ENCODE measurements at places on chromosomes 12 and 14.

- peak; percentile 42 for DNase-seq
Observed at GRCh38 chr12:56687223-56688128, 608 bp downstream of the PTGES3 start.

- DNase-seq = no peak
Observed at GRCh38 chr12:56723889-56724700, 1.0 kb downstream of the NACA start.

GRCh38 chr12:20588042-20588441 is 107.1 kb upstream of the SLCO1C1 start:
- DNase-seq = no peak

DNA sequence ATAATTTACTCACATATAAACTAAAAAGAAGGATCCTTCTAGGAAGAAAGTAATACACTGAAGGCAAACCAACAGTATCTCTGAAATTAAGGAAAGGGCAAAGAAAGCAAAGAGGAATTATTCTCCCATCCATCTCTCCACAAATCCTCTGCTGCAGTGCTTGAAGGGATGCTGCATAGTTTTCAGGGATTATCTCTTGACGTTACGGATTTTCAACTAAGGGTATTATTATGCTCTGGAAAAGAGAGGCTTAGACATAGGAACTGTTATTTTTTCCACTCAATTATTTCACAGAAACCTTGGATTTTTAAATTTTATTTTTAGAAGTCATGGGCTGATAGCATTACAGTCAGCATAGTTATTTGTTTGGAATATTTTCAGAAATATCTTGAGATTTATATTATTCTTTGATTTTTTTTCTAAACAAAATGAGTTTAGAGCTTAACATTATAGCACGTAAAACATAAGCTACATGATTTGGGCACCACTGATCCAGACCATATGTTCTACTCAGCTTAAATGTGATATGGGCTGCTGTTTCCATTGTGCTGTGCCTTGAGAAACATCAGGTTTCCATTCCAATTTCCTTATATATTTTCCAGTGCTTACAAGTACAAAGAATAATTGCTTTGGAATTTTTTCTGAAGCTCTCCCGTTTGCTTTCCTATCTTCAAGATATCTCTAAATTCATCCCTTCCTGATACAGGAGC is 57.9 kb upstream of the DCN start:
- no peak for DNase-seq

GRCh38 chr12:12521888-12522287 is 40.8 kb downstream of the DUSP16 start:
- no peak for DNase-seq

GRCh38 chr12:91138337-91138920 is 27.1 kb upstream of the LUM start:
- peak; percentile 32 for DNase-seq

DNA sequence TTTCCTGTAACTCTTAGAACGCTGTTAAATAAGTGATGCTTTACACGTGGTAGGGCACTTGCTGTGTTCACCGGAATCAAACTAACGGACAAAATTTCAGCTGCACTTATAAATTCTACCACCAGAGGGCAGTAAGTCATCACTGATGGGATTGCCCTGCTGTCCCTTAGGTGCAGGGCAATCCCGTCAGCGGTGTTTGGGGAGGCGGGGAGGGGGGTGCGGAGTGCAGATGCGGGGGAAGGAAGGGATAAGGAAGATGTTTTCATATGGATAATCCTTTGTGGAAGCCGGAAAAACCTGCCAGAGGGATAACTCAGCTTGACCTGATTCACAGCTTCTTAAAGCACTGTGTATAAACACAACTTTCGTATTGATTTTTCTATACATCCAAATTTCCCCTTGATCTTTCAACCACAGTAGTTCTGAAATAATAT is 21.7 kb upstream of the SLC10A1 start:
- DNase-seq = peak; percentile 87

DNA sequence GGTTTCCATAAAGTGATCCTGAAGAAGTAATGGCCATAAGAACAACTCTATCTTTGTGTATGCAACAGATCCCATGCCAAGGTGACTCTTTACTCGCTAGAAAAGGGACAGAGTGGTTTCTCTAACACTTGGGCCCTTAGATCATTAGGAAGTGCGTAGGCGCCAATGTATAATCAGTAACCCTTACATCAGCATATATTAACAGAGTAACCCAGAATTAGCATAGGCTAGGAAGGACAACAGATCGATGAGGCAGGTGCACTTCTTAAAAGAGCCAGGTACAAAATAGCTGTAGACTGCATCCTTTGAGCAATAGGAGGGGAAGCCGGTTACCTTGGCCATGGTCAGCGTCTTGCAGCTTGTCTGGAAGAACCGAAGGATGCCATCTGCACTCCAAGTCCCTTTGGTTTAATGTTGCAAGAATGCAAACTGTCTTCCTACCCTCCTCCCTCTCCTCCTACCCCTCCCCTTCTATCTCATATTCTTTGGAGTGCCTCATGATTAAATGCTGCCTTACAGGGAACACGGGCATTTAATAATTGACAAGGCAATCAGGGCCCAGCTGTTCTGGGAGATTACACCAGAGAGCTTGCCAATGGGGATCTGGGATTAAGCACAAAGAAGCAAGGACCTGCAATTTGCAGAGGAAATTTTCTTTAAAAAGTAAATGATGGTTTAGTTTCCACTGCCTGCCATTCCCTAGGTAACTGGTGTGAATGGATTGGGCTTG is 8.0 kb downstream of the GSG1 start:
- no peak for DNase-seq

DNA sequence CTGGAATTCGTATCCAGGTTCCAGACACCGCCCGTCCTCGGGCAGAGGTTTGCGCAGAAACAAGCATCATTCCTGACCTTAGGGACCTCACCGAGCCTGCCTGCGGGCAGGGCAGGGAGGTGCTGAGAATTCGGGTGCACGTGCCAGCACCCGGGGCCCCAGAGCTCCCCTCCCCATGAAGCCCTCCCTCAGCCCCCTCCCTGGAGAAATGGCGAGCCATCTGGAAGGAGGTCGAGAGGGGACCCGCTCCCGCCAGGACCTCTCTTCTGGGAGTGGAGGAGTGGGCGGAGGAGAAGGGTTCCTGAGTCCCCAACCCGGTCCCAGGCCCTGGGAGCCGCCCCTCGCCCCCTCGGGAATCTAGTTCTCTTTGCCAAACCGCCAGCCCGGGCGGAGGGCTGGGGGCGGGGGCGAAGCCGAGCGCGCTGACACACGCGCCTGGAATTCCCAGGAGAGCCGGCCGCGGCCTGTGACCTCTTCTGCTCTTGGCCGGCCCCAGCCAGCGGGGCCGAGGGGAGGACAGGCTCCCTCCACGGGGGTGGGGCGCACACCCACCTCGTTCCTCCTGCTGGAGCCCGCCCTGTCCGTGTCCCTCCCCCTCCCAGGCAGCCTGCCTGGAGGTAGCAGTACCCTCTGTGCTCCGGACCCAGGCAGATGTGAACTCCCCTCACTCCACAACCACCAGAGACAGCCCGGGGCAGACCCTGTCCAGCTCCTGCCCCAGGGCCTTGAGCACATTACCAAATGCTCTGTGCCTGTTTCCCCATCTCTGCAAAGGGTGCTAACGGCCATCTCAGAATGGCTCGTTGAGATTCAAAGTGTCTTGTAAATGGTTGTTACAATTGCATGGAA is 23.0 kb upstream of the GPR132 start:
- peak; percentile 95 for DNase-seq

GRCh38 chr14:94349276-94349675 is 26.1 kb upstream of the SERPINA6 start:
- DNase-seq = no peak

GRCh38 chr14:100487304-100487703 is 99.9 kb downstream of the BEGAIN start:
- DNase-seq = no peak

DNA sequence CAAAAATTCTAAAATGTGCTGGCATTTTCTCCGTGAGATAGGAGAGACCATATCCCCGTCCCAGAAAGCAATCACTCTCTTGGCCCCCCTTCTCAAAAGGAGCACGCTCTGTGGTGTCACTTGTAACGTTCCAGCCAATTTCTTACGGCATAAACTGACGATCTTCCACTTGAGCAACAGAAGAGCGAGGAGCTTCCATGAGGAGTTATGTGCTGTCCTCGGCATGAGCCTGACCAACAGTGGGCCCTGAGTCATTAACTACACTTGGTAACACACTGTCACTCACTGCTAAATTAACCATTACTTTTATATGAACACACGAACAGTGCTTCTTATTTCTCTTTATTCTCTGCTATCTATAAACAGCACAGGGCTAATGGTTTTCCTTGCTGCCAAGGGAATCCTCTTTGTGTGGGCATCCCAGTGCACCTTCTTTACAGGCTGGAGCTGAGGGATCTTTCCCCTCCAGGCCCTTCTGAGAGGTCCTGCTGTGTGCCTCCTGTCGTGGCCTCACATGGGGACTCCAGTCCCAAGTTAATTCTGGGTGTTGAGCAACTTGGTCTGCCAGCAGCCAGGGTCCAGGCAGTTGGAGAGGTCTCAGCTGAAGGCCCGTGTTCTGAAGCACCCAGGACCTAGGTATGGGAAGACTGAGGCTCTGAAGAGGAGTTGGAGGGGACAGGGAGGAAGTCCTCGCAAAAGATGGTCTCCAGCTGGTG is 9.4 kb downstream of the SLC6A13 start:
- no peak for DNase-seq

- DNase-seq = no peak
Observed at GRCh38 chr14:90739318-90740068, 76.7 kb downstream of the TTC7B start.

DNA sequence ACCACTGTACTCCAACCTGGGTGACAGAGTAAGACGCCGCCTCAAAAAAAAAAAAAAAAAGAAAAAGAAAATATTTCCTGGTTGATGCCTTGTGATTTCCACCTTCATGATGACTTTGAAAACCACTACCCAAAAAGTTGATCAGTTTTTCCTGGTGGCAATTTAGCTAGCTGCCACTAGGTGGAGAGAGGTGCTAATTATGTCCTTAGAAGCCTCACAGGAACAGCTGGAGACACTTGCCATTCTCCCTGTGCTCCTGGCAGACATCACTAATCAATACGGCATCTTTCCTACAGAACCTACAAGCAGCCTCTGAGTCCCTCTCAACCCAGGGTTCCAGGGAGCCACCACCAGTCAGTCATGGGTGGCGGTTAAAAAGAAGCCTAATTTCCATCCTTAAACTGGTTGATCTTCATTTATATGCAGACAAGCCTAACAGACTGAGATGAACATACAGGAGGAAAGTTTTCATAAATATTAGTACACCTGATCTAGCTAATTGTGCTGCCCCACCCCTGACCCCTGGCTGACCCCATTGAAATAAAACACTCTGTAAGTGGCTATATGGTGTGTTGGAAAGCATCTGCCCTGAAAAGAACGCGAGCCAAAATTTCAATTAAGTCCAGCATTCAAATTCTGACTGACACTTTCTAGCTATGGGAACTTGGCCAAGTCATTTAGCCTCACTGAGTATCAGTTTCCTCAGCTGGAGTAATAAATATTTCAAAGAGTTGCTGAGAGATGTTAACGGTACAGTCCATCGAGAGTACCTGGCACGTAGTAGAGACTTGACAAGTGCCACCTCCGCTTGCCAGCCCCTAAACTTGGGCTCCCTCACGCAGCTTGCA is 6.2 kb upstream of the OAS1 start:
- no peak for DNase-seq

DNA sequence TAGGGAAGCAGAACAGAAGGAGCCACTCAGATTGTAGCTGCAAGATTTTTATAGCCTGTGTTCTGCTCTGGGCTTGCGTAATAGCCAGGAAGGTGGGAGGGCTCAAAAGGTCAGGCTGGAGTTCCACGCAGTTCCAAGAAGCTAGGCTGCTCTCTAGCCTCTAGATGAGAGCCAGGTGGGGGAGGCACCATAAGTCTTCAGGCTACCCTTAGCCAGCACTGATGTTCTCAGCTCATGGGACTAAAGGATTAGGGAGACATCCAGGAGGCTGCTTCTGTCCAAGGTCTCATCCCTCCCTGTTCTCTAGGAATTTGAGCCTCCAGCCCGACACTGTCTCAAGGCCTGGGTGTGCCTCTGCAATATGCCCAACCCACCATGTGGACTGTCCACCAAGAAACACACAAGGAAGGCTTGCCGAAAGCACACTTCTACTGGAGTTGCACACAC is 1.7 kb downstream of the LMBR1L start:
- peak; percentile 42 for DNase-seq

- no peak for DNase-seq
Observed at GRCh38 chr14:50007123-50007903, 109.1 kb downstream of the VCPKMT start.

DNA sequence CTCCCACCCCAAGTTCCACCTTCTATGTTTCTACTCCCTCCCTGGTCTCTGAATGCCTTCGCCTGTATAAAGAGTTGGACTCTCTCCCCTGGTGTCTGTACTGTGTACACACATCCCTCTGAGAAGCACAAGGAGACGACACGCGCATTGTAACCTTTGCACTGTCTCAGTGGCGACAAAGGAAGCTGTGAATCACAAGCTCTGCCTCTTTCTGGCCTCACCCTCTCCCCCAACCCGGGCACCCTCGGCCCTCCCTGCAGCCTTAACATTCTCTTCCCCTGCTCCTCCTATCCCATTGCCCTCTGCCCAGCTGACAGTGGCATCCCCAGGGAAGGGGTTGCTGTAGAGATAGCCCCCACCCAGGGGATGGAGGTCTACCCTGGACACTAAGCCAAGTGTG is 2.5 kb upstream of the SMARCD1 start:
- DNase-seq = peak; percentile 70

- no peak for DNase-seq
Observed at GRCh38 chr12:99454539-99455172, 192.9 kb upstream of the GARIN6 start.

GRCh38 chr12:91142221-91142631 is 30.9 kb upstream of the LUM start:
- peak; percentile 66 for DNase-seq

DNA sequence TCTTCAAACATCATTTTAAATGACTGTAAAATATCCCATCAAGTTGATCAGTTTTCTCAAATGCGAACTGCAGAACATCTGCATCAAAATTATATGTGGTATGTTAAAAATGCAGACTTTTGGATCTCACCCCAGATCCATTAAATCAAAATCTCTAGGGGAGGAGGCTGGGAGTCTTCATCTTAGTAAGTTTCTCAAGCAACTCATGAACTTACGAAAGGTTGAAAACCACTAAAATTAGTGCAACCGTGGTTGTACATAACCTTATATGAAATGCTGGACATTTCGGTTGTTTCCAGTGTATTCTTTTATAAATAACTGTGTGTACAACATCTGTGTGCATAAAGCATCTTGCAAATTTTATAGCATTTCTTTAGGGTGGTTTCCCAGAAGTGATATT is 39.2 kb downstream of the ZFP36L1 start:
- peak; percentile 71 for DNase-seq

- no peak for DNase-seq
Observed at GRCh38 chr14:75340921-75341320, 62.3 kb downstream of the FOS start.
